ENCODE measurements at places on chromosomes 16 and 17.

- DNase-seq: no peak
Measured at GRCh38 chr17:57898487-57899311, 48.9 kb upstream of the MRPS23 start.

- DNase-seq: peak; percentile 5
Measured at GRCh38 chr16:16045879-16046278, 96.5 kb downstream of the ABCC1 start.

DNA sequence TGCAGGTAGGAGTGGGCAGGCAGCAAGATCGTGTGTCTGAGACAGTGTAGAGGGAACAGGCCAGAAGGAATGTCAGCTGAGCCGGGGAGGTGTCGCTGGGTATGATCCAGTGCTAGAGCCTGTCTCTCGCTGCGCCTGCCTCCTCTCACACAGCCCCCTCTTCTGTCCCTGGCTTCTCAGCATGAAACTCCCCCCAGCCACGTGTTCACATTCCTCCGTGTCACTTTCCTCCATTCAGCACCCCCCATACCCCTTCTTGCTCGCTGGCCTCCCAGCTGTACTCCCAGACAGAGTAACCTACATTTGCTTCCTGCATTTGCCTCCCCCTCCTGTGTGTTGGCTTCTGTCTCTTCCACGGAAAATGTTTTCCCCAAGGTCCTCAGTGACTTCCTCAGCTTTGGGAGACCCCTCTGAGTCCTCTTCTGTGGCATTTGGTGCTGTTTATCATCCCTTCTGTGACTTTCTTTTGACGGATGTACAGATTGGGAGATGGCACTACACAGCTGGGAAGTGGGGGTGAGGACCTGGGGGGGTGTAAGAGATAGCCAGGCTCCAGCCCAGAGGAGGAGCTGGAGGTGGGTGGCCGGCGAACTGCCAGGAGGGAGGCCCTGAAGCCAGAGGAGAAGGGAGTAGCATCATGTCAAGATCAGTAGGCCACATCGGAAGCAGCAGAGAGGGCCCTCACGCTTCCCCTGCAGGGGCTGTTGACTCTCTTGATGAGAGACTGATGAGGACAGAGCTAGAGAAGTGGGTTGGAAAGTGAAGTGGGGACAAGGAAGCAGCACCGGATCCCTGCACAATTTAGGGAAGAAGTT lies 19.2 kb downstream of the SGF29 start:
- DNase-seq: no peak

DNA sequence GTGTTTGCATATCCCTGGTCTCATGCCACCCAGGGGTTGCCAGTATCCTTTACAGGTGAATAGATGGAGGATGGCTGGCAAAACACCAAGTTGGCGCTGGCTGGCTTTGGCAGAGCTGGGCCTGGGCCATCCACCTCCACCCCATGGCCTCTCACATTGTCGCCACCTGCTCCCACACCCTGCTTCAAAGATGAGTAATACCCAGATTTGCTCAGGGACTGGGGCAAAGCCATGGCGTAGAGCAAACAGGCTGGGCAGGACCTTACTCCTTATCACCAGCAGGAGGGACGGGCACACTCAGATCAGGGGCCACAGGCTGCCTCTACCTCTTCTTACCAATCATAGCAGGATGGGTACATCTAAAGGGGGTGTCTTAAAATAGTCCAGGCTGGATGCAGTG lies 24.3 kb downstream of the PLA2G10 start:
- no peak for DNase-seq

DNA sequence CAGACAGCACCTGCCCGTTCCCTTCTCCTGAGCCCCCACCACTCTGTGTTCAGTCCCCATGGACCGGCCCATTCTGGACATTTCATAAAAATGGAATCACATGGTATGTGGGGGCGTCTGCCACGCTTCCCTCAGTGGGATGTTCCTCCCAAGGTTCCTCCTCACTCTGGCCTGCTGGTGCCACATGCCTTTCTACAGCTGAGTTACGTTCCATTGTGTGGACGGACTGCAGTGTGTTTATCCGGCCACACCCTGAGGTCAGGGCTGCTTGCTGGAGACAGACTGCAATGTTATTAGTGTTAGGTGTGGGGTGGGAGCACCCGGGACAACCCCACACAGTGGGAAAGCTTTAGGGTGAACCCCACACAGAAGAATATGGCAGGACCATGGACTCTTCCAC lies 5.9 kb upstream of the AATK start:
- DNase-seq: no peak

All from activated CD4-positive, alpha-beta T cell treated with anti-CD3 and anti-CD28 coated beads, Interleukin-2, amount 50 U/mL, for 1 hour (primary cell).